ENCODE measurements at places on chromosomes 5 and 9.

- no peak for DNase-seq
Measured at GRCh38 chr5:170582644-170583330, 79.0 kb downstream of the KCNIP1 start.

GRCh38 chr5:179258001-179258921, 87.0 kb downstream of the ADAMTS2 start:
- no peak for DNase-seq

GRCh38 chr5:107674655-107675054, 3.9 kb upstream of the EFNA5 start:
- DNase-seq: no peak

- DNase-seq: no peak
Measured at GRCh38 chr5:127963931-127964330, 119.6 kb upstream of the SLC12A2 start.

DNA sequence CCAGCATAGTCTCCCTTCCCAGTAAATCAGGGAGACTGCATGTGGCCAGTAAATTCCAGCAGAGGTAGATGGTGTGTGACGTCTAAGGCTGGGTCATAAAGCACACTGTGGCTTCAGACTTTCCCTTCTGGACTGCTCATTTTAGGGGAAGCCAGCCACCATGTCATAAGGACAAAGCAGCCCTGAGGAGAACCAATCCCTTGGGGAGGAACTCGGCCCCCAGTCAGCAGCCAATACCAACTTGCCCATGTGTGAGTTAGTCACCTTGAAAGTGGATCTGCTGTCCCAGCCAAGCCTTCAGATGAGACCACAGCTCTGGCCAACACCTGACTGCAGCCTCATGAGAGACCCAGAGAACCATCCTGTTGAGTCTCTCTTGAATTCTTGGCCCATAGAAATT, 14.7 kb upstream of the NINJ1 start:
- no peak for DNase-seq

DNA sequence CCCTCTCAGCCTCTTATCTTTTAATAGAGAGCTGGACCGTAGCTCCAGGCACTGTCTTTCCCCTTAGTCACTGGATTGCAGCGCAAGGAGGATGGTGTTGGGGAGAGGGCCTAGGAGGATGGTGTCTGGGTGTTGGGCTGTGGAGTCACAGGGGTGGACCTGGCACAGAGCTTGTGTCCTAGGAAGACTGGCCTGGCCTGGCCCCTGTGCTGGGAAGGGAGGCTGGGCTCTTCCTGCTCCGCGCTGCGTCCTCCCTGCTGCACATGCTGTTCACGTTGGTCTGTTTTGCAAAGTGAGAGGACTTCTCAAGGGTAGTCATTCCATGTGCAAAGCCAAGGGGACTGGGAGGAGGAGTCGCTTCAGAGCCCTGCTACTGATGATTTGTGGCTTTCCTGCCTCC, 123.9 kb downstream of the EHMT1 start:
- no peak for DNase-seq

DNA sequence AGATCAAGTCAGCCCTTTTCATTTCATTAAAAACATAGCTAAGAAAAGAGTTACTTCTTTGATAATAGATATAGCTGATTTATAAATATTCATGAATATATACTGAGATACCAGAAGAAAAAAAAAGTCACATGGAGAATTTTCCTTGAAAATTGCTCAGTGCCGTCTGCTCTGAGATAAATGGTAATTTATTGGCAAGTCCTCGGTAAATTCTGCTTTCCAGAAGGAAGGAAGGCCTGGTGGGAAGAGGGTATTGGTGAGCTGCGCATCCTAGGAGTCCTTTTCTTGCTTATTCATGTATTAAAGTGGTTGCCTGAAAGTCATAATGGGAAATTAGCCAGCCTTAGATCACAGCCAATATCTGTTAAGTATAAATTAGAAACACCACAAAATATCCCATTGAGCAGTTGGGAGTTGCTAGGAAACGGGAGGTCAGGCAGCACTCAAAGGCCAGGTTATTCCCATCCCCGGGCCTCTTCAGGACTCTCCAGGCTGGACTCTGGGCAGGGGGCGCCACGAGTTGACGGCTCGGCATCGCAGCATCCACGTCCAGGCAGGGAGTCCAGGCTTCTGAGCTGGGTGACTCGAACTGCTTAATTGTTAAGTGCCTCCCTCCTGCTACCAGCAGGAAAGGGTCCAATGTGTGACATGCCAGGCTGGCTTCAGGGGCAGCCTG, 116.7 kb upstream of the RETREG1 start:
- DNase-seq: no peak

- DNase-seq: no peak
Measured at GRCh38 chr9:4221931-4222330, 77.9 kb downstream of the GLIS3 start.

DNA sequence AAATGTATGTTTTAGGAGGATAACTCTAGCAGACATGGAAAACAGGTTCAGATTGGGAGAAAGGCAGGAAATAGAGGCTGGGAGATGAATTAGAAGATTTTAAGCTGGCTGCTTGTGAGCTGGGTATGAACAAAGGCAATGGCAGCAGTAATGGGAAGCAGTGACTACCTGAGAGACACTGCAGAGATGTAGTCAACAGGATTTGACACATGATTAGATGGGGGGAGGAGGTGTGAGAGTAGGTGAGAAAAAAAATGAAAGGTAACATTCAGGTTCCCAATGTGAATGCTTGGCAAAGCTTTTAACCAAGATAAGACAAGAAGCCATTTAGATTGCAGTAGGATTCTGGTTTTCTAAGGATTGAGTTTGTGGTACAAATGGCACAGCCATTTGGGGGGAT, 22.8 kb upstream of the IFNE start:
- DNase-seq: no peak

- DNase-seq: no peak
Measured at GRCh38 chr5:172846249-172846648, 12.2 kb downstream of the ERGIC1 start.

DNA sequence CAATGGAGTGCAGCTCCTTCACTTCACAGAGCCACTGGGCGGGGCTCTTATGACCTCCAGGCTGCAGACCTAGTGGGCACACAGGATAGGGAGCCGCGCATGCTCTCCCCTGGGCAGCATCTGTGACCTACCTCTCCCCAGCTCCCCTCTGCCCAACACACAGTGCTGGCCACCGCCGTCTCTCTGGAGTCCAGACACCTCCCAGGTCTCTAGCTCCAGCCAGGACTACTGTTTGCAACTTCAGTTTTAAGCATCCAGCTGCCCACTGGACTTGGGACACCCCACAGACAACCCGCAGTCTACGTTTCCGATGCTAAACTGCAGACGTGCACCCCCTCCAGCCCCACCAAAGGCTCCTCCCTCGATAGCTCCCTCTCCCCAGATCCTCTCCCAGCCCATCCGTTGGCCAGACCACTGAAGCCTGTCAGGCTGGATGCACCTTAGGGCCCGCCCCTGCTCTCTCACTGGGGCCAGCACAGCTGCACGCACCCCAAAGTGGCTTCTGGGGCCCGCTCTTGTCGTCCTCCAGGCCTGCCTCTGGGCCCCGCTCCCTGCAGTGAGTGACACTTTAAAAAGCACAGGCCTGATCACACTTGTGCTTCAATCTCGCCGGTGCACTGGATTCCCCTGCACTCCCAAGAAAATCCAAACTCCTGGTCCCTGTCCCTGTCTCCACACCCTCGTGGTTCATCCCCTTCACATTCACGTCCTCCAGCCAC, 11.3 kb downstream of the FLT4 start:
- DNase-seq: no peak

- no peak for DNase-seq
Measured at GRCh38 chr5:9201761-9202160, 344.1 kb downstream of the SEMA5A start.

DNA sequence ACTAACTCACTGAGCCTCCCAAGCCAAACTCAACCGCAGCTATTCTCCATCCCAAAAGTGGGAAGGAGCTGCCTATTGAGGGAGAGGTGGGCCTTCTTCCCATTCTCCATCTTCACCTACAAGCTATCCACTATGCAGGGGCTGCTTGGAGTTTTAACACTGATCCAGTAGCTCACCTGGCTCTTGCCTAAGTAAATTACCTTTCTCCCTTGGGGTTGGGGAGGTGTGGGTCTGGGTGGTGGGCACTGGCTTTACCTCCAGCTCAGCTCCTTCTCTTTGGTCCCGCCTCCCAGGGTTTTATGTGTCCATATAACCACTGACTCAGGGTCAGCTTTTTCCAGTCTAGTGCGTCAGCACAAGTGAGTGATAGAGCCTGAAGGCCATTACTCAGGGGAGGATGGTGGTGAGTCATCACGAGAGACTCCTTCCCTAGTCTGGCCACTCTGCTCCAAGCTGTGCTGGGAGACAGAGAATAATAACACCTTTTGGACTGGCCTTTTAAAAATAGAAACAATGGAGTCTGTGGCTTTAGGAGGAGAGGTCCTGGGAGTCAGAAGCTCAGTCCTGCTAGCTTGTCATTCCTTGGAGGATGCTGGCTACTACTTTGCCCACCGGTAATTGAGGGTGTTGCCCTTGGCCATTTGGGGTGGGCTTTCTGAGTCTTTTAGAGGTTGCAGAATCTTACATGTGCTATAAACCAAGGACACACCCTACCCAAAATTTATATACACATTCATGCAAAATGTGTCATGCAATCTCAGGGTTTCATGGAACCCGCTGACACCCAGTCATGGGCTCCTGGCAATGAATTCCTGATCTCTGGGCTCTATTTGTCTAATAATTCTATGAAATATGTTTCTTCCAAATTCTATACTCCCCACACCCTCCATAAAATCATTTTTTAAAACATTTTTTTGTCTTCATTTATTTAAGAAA, 35.6 kb upstream of the ATP6V1G1 start:
- no peak for DNase-seq

- DNase-seq: no peak
Measured at GRCh38 chr5:137572042-137572695, 73.0 kb upstream of the SPOCK1 start.

- no peak for DNase-seq
Measured at GRCh38 chr9:16656432-16657169, 213.9 kb downstream of the BNC2 start.

DNA sequence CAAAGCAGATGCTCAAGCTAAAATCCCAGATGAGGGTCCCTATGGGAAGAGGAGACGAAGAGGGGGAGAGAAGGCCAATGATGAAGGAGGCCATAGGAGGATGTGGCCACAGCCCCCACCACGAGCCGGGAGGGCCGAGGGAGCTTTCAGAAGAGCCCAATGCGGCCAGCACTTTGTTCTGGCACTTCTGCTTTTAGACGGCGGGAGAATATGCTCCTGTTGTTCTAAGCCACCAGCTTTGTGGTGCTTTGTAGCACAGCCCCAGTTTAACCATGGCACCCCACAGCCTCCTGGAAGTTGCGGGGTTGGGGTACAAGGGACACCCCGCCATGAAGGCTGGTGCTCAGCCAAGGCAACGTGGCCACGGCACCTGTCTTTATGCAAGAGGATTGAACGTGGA, 33.4 kb downstream of the LPCAT1 start:
- no peak for DNase-seq

GRCh38 chr5:167657016-167657415, 634.4 kb upstream of the WWC1 start:
- no peak for DNase-seq

- no peak for DNase-seq
Measured at GRCh38 chr5:157740229-157740610, 3.3 kb upstream of the LSM11 start.

GRCh38 chr5:59698207-59699178, 195.0 kb downstream of the PDE4D start:
- no peak for DNase-seq

- no peak for DNase-seq
Measured at GRCh38 chr5:175671013-175671412, 13.1 kb downstream of the HRH2 start.

- DNase-seq: no peak
Measured at GRCh38 chr5:68007451-68007850, 208.1 kb upstream of the PIK3R1 start.

- no peak for DNase-seq
Measured at GRCh38 chr5:149404746-149405549, 25.9 kb upstream of the IL17B start.

DNA sequence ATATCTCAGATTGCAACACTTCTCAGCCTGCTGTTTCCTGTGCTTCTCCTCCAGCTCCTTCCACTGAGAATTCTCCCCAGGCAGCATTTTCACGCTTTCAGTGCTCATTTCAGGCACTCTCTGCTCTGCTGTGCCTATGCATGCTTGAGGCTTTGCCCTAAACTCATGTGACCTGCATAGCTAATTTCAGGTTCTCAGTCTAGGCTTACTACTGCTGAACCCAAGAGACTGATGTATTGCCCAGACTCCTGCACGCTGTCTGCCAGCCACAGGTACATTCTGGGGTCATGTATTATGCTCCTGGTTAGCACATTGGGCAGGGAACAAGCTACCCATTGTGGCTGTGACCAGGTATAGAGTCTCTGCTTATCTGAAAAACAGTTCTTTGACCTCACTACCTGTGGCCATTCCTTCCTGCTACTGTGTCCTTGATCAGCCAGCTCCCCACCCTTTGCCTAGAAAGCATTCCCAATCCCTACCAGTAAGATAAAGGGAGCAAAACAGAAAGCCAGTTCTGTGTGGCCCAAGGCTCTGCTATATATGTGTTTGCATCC, 34.7 kb downstream of the PIP5K1B start:
- no peak for DNase-seq

DNA sequence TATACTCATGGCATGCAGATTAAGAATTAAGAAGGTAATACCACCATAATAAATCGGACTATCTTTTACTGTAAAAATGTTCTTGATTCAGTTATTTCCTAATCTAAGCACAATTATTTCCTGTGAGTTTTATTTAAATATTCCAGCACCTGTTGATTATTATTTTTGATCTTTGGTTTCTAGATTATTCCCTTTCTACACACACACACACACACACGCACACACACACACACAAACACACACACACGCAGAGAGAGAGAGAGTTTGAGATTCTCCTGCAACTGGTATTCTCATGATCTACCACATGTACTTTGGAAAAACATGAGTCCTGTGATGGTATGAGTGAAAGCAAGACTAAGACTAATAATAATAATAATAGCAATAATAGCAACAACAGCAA, 17.0 kb upstream of the CKMT2 start:
- no peak for DNase-seq

DNA sequence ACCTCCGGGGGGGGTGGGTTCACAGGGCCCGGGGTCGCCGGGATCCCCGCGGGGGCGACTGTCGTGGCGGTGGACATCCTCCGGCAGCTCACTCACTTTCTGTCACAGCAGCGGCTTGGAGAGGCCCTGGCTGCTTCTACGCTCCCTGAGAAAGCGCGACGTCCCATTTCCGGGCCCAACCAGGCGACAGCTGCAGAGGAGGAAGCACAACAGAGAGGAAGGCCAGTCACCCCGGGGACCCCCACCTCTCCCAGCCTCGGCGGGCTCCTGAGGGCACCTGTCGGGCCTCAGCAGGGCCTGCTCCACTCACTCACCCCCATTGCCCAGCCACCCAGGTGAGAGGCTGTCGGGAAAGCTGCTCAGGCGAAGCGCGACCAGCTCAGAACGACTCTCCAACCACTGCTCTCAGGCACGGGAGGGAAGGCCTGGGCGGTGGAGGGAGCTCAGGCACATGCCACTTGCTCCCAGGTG, 14.4 kb downstream of the BRD3 start:
- no peak for DNase-seq

GRCh38 chr9:114314256-114314867, 8.5 kb upstream of the ORM1 start:
- DNase-seq: no peak

Data from activated naive CD4-positive, alpha-beta T cell treated with Interleukin-2 at 50 U/mL for 16 hours (primary cell).